ENCODE measurements at places on chromosomes 5 and 9. TPM values are rescaled to one million over a fixed set of nuclear protein-coding genes. Genes with fewer than 3 reads are reported as not detected.

OLFML2A gene
- total RNA-seq = 1.00 TPM

CHSY3 gene
- 9.8 TPM for total RNA-seq

GPRIN1 gene
- 11.4 TPM for total RNA-seq

FGFR4 gene
- 4.5 TPM for total RNA-seq

NMUR2 gene
- total RNA-seq = not detected

PNPLA7 gene
- 0.93 TPM for total RNA-seq

BTNL8 gene
- total RNA-seq = not detected

RNF130 gene
- 32.6 TPM for total RNA-seq

LRRC19 gene
- not detected for total RNA-seq

PPP2R2B gene
- 1.3 TPM for total RNA-seq

CAVIN4 gene
- 1.00 TPM for total RNA-seq

TAF11L14 gene
- total RNA-seq = not detected

TSSK1B gene
- total RNA-seq = not detected

C5orf58 gene
- total RNA-seq = not detected

ST8SIA4 gene
- 0.33 TPM for total RNA-seq

SPINK7 gene
- total RNA-seq = not detected

OR1L1 gene
- not detected for total RNA-seq

PLPPR1 gene
- total RNA-seq = not detected

GPR150 gene
- 0.34 TPM for total RNA-seq

PRDM9 gene
- total RNA-seq = not detected

AK8 gene
- total RNA-seq = under 0.01 TPM

DRD1 gene
- total RNA-seq = 0.34 TPM

NIPBL gene
- 15.8 TPM for total RNA-seq

WHRN gene
- 15.8 TPM for total RNA-seq

SGCD gene
- 116 TPM for total RNA-seq

MARCOL gene
- total RNA-seq = not detected

RAB3C gene
- total RNA-seq = under 0.01 TPM

IFNA2 gene
- total RNA-seq = not detected

SLC36A2 gene
- not detected for total RNA-seq

ARHGEF39 gene
- total RNA-seq = 4.7 TPM

MEIKIN gene
- not detected for total RNA-seq

FAM221B gene
- total RNA-seq = not detected

OR1N2 gene
- total RNA-seq = not detected

ADAMTSL1 gene
- total RNA-seq = 0.62 TPM

ROR2 gene
- total RNA-seq = 0.36 TPM

LRRTM2 gene
- total RNA-seq = 4.5 TPM

FLT4 gene
- not detected for total RNA-seq

Data from melanocyte of skin (primary cell).